NCI-H1092 treated with DMSO at 0.1 percent for 48 hours (cell line): ENCODE measurements at places on chromosomes 2 and 18.

DNA sequence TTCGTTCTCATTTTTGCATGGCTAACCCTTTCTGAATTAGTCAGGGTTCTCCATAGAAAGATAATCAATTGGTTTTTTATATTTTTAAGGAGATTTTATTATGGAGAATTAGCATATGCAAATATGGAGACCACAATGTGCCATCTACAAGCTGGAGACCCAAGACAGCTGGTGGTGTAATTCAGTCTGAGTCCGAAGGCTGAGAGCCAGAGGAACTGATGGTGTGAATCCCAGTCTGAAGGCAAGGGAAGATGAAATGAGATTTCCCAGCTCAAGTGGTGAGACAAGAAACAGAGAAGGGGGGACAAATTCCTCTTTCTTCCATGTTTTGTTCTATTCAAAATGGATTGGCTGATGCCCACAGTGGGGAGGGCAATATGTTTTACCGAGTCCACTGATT, 80.7 kb downstream of the PLCL1 start:
- DNase-seq: no peak

DNA sequence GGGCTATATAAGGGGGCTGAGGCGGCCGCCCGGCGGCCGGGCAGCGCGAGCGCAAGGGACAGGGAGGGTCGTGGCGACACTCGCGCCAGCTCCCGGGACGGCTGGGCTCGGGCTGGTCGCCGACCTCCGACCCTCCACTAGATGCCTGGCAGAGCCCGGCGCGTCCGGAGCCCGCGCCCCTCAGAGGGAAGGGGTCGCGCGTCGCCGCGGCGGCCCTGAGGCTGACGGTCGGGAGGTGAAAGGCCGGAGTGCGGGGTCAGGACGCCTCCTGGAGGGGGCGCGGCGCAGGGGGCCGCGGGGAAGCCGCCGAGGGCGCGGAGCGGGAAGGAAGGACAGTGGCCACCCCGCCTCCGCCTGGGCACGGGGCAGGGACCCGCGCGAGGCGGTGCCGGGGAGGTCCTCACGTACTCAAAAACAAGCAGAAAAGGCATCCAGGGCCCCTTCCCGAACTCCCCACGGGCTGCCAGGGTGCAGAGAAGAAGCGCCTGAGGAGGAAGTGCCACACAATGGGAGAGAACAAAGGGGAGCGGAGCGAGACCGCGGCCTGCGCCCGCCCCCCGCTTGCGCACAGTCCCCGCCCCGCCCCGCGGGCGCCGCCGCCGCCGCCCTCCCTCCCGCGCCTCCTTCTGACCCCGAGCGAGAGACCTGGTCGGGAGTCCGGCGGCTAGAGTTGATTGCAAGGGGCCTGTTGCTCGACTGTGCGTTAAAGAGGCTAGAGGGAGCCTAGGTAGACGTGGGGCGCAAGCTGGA, 776 bp upstream of the KLF7 start:
- DNase-seq: peak; percentile 74

- DNase-seq: no peak
Measured at GRCh38 chr2:45263147-45263546, 253.9 kb upstream of the SIX2 start.

DNA sequence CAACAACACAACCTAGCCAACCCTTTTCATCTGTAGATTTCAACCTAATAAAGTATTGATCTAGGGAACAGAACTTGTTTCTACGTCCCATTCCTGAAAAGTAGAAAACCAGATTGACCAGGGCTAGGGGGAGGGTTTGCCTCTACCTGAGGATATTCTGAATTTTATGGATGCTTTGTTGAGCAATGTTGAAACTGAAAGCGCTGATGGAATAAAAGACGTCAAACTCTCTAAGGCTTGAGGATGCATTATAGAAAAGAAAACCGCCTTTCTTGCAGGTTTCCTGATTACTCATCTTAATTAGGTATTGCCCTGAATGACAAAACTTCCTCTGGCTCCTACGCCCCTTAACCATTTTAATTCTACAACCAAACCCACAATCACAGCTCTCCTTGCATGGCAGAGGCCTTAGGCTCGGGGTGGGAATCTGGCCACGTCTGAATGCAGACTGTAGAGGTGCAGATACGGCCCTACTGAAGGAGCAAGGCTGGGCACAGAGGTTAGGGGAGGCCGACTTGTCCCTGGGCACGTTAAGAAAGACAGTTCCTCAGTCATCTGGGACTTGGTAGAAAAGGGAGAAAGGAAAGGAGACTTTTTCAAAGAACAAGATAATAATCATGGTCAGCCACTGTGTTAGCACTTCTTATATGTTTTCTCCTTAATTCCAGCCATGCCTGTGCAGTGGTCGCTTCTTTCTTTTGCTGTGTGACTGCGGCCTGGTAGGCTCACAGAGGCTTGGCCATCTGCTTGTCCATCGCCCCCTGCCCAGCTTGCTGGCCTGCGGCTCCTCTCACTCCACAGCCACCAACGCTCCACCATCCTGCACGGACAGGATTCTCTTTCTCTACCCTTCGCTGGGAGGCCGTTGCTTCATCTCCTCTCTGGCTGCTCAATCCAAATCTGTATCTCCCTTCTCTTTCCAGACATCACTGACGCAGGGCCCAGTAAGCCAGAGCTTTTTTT, 209.5 kb downstream of the VAPA start:
- no peak for DNase-seq

DNA sequence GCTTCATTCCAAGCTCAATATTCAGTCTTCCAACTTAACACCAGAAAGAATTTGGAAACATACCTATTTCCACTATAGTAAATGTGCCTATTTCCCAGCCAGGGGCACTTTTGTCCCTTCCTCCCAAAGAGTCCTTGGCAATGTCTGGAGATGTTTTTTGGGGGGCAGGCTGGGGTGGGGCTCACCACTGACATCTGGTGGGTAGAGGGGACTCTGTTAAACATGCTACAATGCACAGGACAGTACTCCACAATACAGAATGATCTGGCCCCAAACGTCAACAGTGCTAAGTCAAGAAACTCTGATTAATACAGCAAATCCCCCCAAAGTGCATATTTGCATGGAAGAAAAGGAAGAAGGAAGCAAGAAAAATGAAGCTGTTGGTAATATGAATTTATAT, 61.7 kb downstream of the SMIM21 start:
- DNase-seq: no peak

DNA sequence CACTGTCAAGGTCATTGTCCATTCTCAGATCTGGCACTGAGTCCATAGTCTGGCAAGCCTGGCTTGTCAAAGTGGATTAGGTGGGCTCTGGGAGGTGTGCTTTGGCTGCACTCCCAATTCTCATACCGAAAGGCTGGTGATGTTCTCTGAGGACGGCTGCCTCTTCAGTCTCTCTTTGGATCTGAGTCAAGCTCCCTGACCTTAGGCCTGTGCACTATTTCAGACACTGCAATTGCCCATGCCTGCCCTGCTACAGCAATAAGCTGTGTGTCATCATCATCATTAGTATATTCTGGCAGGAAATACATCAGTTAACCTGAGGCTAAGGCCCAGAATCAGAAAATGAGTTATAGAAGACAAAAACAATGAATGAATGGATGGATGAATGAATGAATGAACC, 1.6 kb upstream of the SLC5A7 start:
- peak; percentile 1 for DNase-seq

DNA sequence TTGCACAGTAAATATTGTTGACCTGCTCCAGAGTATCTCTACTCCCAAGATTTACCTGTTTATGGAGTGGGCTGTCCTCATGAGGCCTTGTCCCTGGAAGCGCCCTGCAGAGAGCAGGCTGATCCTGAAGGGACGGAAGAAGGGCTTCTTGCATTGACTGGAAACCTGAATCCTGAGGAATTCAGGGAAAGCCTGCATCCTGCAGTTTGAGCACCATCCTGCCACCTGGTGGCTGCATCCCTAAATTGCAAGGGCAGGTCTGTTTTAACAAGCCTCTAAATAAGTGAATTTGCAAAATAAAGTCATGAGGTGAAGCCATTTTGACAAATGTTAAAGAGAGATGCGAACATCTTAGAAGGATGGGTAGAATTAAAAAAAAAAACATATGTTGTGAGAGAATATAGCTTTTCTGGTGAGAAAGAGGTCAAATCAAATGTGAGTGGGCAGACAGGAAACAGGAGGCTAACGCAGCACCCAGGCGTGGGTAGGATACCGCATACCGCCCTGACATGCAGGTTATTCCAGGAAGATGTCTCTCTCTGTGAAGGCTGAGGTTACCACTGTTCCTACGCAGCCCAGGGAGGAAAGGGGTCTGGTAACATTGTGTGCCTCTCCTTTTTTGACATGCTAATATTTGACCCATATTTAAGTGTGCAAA, 754.9 kb downstream of the RNF144A start:
- no peak for DNase-seq

DNA sequence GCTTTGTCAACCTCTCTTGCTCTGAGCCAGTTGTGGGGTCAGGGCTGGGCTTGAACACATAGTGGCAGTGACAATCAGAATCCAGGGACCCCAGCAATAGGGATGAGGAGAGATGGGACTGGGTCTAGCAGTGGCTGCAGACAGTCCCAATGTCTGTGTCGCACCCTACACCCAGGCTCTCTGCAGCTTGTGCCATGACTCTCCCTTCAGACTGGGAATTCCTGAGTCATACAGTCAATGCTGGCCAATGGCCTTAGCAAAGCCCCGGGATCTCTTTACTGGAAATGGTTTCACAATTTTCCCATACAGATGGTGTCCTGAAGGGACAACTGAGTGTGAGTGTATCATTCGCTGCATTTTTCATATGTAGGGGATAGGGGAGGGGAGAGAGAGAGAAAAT, 74.2 kb upstream of the CELF4 start:
- no peak for DNase-seq

DNA sequence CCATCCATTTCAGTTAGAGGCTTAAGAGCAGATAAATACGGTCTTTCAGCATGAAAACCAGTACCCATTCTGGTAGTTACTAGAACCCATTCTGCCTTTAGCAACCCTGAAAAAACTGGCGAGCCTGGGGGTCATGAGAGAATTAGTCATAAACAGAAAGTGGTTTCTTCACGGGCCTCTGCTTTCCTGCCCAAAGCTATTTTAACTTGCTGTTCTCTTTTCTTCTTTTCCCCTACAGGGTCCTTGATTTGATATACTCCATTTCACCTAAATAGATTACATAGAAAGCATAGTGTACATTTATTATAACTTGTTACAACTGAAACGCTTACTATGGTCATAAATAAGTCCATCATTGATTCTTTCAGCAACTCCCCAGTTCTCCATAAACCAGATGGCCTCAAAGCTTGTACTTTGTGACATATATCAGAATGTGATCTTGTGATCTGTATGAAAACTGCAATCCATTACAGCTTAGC, 48.3 kb downstream of the WDFY1 start:
- DNase-seq: no peak

DNA sequence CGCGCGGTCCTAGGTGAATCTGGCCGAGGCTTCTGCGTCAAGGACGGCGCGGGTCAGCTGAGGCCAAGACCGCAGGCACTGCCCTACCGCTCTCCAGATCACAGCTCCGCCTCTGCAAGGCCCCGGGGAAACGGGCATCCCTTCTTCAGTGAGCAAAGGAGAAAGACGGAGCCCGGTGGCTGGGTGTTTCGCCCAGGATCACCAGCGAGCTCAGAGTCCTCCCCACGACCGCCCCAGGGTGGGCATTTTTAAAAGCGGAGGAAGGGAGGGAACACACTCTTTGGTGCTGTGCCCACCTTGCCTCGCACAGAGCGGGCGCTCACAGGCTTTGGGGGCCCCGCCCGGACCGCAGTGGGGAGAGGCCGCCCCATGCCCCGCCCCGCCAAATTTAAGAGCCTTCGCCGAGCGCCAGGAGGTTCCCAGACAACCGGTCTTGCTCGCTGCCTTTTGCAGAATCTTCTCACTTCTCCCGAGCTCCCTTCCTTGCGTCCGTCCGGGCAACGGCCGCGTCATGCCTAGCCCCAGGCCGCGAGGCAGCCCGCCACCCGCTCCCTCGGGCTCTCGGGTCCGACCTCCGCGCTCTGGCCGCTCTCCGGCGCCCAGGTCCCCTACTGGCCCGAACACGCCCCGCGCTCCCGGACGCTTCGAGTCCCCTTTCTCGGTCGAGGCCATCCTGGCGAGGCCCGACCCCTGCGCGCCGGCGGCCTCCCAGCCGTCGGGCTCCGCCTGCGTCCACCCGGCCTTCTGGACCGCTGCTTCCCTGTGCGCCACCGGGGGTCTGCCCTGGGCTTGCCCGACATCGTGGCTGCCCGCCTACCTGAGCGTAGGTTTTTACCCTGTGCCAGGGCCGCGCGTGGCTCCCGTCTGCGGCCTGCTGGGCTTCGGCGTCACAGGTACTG, at the start of gene NOTO:
NOTO (plus strand) TSS at position 419 of the 899 bp plus-strand sequence; CDS start at position 512, 93 bp downstream.
- DNase-seq: no peak

DNA sequence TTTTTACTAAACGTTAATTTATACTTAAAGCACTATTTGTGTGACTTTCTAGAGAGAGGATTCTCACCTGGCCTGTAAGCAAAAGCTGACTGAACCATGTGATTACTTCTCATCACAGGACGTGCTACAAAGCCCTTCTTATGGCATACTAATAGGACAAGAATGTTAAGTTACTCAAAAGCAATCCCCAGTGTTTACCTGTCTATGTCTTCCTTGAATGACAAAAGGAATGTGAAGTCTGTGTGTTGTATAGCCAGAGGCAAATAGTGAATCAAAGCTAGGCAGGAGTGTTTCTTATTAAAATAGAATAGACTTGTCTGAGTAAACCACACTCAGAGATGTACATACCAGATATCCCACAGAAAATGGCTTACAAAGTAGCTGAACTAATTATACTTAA, 1465.5 kb downstream of the SUCLG1 start:
- DNase-seq: no peak

GRCh38 chr18:9876867-9877654, 8.7 kb upstream of the TXNDC2 start:
- DNase-seq: no peak

DNA sequence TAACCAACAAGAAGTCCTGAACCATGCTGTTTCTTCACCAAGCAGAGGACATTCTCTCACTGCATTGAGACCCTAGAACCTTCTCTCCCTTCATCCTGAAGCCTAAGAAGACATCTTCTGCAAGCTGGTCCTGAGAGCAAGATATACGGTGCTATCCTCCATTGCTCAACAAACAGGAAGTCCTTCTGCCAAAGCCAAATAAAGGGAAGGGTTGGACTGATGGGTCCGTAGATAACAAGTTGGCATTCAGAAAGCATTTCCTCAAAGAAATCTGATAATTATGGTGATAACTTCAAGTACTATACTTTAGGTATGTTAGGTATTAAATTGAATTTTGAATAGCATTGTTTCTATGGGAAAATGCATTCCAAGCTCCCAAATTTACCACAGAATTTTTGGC, 23.3 kb downstream of the GRB14 start:
- no peak for DNase-seq

GRCh38 chr2:184413221-184413620, 185.1 kb upstream of the ZNF804A start:
- DNase-seq: no peak

GRCh38 chr2:118062048-118062447, 26.2 kb upstream of the INSIG2 start:
- no peak for DNase-seq

- DNase-seq: no peak
Measured at GRCh38 chr2:207275779-207276178, 110.0 kb upstream of the KLF7 start.

GRCh38 chr2:27212626-27213471, 781 bp upstream of the SLC5A6 start:
- DNase-seq: peak; percentile 33

- DNase-seq: no peak
Measured at GRCh38 chr2:179646862-179647587, 214.4 kb downstream of the ZNF385B start.

- no peak for DNase-seq
Measured at GRCh38 chr2:197204519-197205250, 105.9 kb downstream of the ANKRD44 start.

- DNase-seq: no peak
Measured at GRCh38 chr18:62106271-62106670, 80.6 kb downstream of the PIGN start.

- DNase-seq: no peak
Measured at GRCh38 chr2:138235041-138235440, 266.5 kb upstream of the SPOPL start.

- no peak for DNase-seq
Measured at GRCh38 chr2:152466041-152466440, 131.1 kb downstream of the FMNL2 start.
